Pulmonary artery endothelial cell (primary cell): ENCODE measurements at places on chromosomes 13 and 19. TPM values are rescaled to one million over a fixed set of nuclear protein-coding genes. Genes with fewer than 3 reads are reported as not detected.

The PGLYRP2 gene
- total RNA-seq: 0.04 TPM in 1 of 2 replicates, not detected in the other

- no peak for DNase-seq
Observed at GRCh38 chr19:15769586-15769985, 17.9 kb upstream of the OR10H5 start.

The ILF3 gene
- 148 and 178 TPM in 2 replicates for total RNA-seq

The THSD8 gene
- total RNA-seq: 0.13 TPM in 1 of 2 replicates, not detected in the other

The RETN gene
- not detected in 2 replicates for total RNA-seq

DNA sequence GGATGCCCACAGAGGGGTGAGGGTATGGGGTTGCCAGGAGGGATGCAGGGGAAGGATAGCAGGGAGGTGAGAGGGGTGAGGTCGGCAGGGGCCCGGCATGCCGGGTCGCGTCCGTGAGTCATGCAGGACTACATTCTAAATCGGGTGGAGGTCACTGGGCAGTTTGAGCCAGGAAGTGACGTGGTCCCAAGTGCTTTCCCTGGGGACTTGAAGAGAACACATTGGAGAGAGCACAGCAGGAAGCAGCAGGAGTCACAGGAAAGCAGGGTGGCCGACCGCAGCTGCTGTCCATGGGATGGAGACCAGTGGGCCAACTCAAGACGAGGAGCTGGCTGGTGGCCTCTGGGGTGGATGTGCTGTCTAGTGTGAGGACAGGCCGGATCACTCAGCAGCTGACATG, 92.0 kb upstream of the WASF3 start:
- DNase-seq: no peak

The ZNF665 gene
- total RNA-seq: 2.4 and 3.3 TPM in 2 replicates

GRCh38 chr19:50300814-50301606, 28.2 kb downstream of the KCNC3 start:
- peak; percentile 71 for DNase-seq

The UBA52 gene
- total RNA-seq: 882 and 970 TPM in 2 replicates

DNA sequence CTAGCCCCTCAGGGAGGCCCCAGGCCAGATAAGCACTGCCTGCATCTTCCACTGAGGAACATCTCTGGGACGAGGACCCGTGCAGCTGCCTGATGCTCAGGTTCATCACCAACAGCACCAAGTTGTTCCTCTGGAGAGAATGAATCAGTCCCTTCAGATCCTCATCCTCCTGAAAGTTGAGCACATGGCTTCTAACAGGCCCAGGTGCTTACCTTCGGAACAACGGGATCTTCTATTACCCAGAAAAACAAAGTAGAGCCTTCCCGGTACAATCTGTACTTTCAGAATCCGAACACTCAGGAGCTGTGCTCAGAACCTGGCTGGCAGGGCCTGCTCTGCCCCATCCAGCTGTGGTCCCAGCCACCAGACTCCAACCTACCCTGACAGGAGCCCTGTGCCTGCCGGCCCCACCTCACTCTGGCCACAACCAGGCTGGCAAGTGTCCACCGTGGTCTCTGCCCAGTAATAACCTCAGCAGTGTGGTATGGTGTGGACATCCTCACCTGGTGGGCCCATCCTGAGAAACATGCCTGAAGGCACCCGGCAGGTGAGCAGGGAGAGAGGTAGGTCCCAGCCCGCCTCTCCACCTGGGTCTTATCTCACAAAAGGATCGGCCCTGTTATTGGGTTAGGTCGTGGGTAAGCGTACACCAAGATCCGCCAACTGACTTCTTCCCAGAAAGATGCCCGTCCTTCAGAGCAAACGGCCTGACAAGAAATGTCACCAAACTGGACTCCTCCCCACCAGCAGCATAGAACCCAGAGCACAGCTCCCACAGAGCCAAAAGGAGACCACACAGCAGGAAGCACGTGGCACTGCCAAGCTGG, 34.1 kb downstream of the ELL start:
- no peak for DNase-seq

The VSTM2B gene
- total RNA-seq: not detected in 2 replicates

The ONECUT3 gene
- not detected in 2 replicates for total RNA-seq

GRCh38 chr19:56946159-56946558, 105.6 kb upstream of the PEG3 start:
- no peak for DNase-seq

DNA sequence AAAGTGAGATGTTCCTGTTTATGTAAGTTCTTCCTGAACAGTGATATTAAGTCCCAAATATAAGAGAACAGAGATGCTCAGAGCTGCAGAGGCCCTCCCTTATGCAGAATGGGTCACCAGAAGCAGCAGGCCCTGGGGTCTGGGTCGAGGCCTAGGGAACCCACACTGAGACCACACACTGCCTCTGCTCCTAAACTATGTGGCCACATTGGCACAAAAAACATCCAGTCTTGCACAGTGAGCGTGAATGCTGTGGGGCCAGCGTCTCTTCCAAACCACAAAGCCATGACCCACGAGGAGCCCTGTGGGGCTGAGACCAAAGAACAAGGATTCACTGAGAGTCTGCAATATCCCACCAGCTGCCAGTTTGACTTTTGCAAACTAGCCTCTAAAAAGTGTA, 23.6 kb downstream of the PROZ start:
- no peak for DNase-seq

- DNase-seq: no peak
Observed at GRCh38 chr19:35557539-35558399, 5.7 kb downstream of the ATP4A start.

DNA sequence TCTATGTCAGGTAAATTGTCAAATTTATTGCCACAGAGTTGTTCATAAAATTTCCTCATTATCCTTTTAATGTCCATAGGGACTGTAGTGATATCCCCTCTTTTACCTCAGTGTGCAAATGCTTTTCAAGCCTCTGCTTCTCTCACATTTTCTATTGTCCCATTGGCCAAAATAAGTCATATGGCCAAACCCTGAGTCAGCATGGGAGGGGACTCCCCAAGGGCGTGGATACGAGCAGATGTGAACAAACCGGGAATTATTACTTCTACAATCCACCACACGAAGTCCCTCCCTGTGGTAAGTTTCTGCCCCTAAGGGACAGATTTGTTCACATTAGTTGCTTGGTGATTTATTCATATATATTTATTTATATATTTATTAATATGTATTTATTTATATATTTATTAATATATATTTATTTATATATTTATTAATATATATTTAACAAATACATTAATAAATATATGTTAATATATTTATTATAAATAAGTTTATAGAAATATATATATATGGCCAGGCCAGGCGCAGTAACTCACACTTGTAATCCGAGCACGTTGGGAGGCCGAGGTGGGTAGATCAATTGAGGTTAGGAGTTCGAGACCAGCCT, 20.1 kb upstream of the CAMSAP3 start:
- no peak for DNase-seq

The CYP2B6 gene
- total RNA-seq: not detected in 2 replicates

GRCh38 chr13:98533912-98534311, 43.0 kb downstream of the STK24 start:
- no peak for DNase-seq

GRCh38 chr19:29515233-29515619, 10.6 kb upstream of the VSTM2B start:
- DNase-seq: no peak

The FRY gene
- 68.7 and 98.7 TPM in 2 replicates for total RNA-seq

The CD33 gene
- not detected in 2 replicates for total RNA-seq

DNA sequence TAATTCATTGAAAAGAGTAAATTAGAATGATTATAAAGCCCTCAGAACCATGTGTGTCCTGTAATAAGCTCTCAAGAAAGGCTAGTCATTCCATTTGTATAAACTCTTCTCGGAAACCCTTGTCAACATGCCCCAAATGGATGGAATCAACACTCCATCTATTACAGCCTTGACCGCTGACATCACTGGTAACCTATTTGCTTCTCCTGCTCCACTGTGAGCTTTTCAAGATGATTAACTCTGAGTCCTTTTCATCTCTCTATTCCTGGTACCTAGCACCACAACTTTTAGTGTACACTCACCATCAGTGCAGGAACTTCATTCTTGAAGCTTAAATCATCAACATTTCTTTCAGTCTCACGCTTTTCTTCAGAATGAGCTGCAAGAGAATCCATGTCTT, 612.0 kb downstream of the DCT start:
- DNase-seq: no peak

The GPC5 gene
- total RNA-seq: 0.07 TPM in 1 of 2 replicates, not detected in the other

The ITGBL1 gene
- total RNA-seq: 43.0 and 44.3 TPM in 2 replicates

The LACC1 gene
- 6.6 and 9.3 TPM in 2 replicates for total RNA-seq

The IGFL1 gene
- total RNA-seq: not detected in 2 replicates

DNA sequence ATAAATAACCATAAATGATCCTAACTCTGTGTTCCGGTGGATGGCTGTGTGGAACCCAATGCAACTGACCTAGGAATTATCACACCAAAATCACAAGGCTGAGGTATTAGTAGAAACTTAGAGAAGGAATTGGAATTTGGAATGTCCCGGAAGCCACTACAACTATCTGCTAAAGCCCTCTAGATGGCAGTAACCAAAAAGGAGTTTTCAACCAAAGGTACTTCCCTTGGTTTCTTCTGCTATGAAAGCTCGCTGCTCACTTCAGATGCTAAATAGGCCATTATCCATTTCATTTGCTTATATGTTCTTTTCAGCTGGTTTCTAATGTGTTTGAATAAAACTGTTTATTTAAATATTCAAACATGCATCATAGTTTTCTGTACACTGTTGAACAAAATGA, 1589.1 kb upstream of the SPRY2 start:
- DNase-seq: no peak

The ZIC2 gene
- not detected in 2 replicates for total RNA-seq

DNA sequence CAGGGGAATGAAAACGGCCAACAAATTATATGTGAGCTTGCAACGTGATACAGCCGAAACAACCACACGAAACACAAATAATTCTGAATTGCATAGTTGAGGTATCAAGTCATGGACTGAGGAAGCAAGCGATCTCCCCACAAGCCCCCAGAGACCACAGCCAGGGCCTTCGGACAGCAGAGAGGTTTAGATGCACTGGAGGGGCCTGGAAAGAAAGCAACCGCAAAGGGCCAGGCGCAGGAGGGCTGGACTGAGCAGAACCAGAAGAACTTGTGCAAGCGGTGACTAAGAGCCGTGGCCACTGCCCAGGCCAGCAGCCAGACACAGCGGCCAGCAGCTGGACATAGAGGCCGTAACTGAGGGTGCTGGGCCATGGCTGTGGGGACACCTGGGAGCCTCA, 131.4 kb downstream of the TNFRSF19 start:
- no peak for DNase-seq

GRCh38 chr13:66634384-66634783, 595.8 kb downstream of the PCDH9 start:
- DNase-seq: no peak

GRCh38 chr13:37701972-37702371, 103.4 kb upstream of the POSTN start:
- DNase-seq: no peak

GRCh38 chr19:50713556-50714236, 5.9 kb downstream of the SHANK1 start:
- no peak for DNase-seq

GRCh38 chr13:67083519-67083918, 146.6 kb downstream of the PCDH9 start:
- no peak for DNase-seq

- DNase-seq: no peak
Observed at GRCh38 chr19:55484593-55485438, at the start of gene NAT14. Gene NAT14, plus strand, starts transcription at chr19:55485188. Its CDS starts 521 bp downstream, at chr19:55485709.

The FBXO17 gene
- 24.2 and 25.9 TPM in 2 replicates for total RNA-seq

The CRB3 gene
- 0.11 and 0.13 TPM in 2 replicates for total RNA-seq

GRCh38 chr13:99517984-99518383, 16.7 kb downstream of the TM9SF2 start:
- no peak for DNase-seq

GRCh38 chr13:80716610-80717081, 375.7 kb upstream of the SPRY2 start:
- no peak for DNase-seq

The HSD17B14 gene
- total RNA-seq: 4.8 and 6.4 TPM in 2 replicates

DNA sequence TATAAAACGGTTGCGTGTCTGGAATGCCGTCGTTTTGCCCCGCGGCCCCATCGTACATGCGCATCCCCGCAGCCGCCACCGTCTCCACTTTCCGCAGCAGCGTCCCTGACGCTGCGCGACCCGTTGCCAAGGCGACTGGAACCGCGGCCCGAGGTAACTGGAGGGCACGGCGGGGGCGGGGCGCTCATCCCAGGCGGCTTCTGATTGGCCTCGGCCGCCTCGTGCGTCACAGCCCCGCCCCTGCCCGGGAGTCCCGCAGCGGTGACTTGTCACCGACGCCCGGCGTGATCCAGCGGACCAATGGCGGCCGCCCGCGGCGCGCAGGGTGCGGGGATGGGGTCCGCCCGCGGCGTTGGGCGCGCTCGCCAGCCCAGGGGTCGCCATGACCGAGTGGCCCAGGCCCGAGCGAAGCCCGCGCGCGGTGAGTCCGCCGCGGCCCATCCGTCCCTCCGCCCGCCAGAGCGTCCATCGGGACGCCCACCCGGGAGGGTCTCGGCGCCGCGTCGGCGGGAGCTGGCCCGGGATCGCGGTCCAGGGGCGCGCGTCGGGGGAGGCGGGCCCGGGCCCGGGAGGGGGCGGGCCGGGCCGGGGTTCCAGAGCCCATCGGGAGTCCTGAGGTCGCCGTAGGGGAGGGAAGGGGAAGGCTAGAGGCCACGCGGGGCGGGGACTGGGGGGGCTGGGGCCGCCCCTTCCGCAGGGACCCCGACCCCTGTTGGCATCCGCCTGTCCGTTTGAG, at the start of gene ZSCAN1:
Gene ZSCAN1 (plus strand): TSS at position 285 of the 736 bp plus-strand sequence. CDS start 3,812 bp downstream, outside the sequence.
- DNase-seq: no peak

GRCh38 chr19:27691991-27692390, 1521.0 kb downstream of the UQCRFS1 start:
- no peak for DNase-seq

DNA sequence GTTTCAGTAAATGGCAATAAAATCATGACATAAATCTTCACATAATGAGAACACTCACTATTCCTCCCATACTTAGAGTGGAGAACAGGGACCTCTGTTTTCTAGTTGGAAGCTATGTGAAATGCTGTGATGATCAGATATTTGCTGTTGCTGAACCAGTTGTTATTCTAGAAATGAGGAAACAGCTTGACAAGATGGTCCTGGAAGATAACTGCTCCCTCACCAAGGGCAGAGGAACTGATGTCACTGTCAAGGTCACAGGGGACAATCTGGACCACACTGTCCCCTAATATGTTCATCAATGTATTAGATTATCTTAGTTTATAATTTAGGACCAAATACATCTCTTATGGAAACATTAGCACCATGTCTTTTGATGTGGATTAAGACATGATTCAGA, 1173.3 kb downstream of the PCDH17 start:
- DNase-seq: no peak

DNA sequence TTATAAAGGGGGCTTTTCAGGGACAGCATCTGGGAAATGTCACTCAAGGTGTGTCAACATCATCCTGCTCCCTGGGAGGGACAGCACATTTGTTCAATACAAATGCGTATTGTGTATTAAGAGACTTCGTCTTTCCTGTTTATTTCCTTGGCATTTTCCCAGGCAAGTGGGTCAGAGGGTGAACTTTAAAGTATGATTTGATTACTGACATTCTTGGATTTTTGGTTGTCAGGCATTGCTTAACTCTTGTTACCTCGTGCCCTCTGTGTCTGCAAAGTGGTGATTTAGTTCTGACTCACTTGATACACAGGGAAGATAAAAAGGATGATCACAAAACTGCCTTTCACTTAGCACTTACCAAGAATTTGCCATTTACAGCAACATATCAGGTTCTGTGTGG, 292.7 kb downstream of the SUCLA2 start:
- no peak for DNase-seq
